ENCODE measurements at places on chromosomes 6 and 20.

DNA sequence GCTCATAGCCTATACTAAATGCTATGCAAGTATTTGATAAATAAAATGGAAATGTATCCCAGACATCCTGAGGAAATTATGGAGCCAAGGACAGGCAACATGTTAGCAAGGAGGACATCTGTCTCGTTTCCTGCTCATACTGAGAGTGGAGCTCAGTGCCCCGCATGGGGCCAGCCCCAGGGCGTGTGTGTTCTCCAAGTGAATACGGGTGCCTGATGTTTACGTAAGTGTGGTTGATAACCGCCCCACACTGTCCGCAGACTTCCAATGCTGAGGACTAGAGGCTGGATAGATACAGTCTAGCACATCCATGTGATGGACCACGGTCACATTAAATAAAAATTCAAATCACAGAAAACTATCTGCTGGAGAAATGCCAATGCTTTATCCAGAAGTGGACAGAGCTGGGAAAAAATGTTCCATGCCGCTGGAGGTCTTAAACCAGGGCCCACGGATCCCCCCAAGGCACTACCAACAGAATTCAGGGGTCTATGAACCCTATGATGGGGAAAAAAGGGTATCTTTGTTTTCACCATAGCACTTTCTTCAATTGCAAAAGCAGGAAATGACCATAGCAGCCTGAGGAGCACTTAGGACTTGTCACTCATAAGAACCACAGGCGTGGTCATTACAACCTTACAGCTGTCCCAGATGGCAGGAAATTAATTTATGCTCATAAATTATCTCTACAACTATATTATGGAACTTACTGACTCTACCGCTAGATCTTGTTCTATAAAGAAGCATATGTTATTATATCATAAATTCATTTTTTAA lies 24.9 kb downstream of the TGM2 start:
- no peak for DNase-seq

DNA sequence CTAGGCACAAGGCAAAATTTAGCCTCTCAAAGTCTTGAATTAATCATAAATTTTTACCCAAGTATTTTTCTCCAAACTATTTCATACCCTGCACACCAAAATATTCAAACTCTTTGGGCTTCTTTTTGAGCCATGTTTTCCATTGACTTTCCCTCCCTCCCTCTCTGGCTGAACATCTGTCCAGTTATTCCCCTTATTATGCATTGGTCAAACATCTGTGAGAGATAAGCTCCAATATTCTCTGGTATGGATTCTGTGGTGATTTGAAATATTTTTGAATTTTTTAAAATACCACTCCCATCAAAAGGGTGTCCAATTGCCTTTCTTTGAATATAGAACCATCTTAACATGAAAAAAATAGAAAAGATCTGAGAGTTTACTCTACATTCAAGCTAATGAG lies 244.2 kb downstream of the RFPL4B start:
- DNase-seq: no peak

- no peak for DNase-seq
Measured at GRCh38 chr20:45094864-45095574, 5.9 kb downstream of the KCNS1 start.

GRCh38 chr6:165186441-165187205 lies 122.8 kb downstream of the C6orf118 start:
- no peak for DNase-seq

- DNase-seq: no peak
Measured at GRCh38 chr20:20664795-20665589, 47.5 kb downstream of the RALGAPA2 start.

DNA sequence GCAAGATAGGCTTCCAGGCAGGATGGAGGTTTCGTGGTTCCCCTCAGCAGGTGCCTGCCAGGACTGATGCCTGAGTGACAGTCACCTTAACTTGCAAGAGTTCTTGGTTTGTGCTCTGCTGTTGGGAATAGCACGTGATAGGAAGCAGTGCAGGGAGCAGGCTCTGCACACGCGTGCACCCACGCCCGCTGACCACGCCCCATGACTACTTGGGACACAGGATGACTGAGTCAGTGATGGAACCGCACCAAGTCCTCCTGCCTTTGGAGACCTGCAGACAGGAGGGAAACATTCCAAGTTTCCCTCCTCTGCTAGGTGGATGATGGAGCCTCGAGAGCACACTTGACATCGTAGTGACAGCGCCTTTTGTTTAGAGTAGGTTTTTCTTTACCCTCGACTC lies 164.2 kb downstream of the DTNBP1 start:
- DNase-seq: no peak

Data from cerebellar nuclear complex (tissue), 1 donor.